H1 (cell line): ENCODE measurements at places on chromosomes 11 and 22. TPM values are rescaled to one million over a fixed set of nuclear protein-coding genes. Genes with fewer than 3 reads are reported as not detected.

DNA sequence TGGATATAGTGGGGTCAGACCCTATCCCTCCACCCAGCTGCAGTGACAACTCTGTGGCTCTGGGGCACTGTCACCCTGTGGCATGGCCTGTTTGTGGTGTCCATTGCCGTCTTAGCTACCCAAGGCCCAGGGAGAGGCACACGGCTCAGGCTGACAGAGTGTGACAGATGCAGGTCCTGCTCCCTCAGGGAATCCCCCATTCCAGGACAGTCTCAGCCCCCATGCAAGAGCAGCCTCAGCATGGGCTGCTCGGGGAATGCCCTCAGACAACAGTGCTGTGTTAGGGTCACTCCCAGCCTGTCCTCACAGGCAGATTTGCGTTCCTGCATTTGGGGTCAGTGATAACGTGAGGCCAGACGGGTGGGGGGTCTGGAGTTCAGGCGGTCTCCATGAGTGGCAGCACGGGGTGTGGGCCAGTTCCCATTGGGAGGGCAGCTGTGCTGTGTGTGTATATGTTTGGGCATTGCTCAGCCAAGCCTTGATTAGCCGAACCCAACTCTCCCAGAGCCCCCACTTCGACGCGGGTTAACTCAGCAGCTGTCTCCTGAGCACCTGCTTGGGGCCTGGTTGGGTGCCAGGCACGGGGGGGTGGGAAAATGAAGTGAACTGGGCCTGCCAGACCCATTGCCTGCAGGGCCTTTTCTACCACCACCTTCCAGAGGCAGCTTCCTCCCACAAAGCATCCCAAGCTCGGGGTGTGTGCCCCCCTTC is 5.3 kb upstream of the KCNQ1OT1 start:
- no peak for DNase-seq

GRCh38 chr11:35166369-35167360 is 27.7 kb downstream of the CD44 start:
- DNase-seq, result no peak

- DNase-seq, result no peak
Measured at GRCh38 chr11:64157631-64158394, 8.1 kb downstream of the MACROD1 start.

Gene OR10D3
- total RNA-seq, result not detected in 2 replicates

Gene OR8A1
- not detected in 2 replicates for total RNA-seq

GRCh38 chr22:30426388-30427353 is 1.1 kb downstream of the MTFP1 start:
- DNase-seq, result peak; percentile 91

GRCh38 chr22:37568448-37569008 is 8.2 kb downstream of the CDC42EP1 start:
- no peak for DNase-seq

DNA sequence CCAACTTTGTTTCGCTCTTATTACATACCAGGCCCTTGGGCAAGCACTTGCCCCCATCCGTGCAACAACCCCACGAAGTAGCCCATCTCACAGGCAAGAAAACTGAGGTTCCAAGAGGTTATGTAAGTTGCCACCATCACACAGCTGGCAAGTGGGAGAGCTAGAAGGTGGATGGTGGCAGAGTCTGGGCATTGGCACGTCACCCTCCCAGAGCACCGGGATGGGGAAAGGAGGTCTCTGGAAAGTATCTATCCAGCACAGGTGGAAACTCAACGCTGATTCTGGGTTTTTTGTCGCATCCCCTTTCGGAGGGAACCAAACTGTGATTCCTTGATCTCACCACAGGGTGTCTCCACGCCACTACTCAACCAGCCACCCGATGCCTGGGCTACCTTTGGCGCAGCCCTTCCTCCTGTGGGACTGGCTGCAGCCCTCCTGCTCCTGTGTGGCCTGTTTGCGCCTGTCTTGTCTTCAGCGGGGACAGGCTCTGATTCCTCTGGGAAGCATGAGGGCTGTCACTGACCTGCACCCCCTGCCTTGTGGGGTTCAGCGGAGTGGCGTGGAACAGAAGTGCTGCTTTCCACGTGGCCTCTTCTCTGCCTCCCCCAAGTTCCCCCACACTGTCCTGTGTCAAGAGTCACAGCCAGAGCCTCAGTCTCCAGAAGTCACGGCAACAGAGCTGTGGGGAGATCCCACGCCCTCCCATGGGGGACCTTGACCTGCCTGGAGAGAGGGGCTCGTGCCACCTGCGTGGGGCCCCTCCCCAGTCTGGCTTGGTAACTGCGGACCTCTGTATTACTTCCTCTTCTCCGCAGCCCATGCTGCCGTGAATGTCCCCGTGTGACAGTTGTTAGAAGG is 34.4 kb upstream of the TRIM29 start:
- peak; percentile 79 for DNase-seq

GRCh38 chr11:80625563-80625962 is 1184.7 kb upstream of the TENM4 start:
- DNase-seq, result no peak

- DNase-seq, result no peak
Measured at GRCh38 chr11:110991661-110992355, 253.7 kb upstream of the POU2AF2 start.

- no peak for DNase-seq
Measured at GRCh38 chr11:5196731-5197130, 3.8 kb downstream of the OR51V1 start.

DNA sequence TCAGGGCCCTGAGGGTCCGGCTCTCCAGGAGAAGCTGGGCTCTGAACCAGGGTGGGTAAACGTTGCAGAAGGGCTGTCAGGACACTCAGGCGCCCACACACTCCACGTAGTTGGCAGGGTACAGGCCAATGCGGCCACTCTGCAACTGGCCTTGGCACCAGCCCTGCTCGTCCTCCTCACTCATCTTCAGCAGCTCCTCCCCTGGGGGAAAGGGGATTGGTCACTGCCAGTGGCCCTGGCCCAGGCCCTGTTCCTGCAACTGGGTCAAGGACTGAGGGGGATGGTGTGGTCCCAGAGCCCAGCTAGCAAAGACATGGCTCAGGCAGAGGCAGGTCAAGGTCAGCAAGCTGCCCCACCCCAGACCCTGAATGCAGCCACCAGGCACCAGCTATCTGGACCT is 1.2 kb upstream of the ARFGAP2 start:
- DNase-seq, result no peak

DNA sequence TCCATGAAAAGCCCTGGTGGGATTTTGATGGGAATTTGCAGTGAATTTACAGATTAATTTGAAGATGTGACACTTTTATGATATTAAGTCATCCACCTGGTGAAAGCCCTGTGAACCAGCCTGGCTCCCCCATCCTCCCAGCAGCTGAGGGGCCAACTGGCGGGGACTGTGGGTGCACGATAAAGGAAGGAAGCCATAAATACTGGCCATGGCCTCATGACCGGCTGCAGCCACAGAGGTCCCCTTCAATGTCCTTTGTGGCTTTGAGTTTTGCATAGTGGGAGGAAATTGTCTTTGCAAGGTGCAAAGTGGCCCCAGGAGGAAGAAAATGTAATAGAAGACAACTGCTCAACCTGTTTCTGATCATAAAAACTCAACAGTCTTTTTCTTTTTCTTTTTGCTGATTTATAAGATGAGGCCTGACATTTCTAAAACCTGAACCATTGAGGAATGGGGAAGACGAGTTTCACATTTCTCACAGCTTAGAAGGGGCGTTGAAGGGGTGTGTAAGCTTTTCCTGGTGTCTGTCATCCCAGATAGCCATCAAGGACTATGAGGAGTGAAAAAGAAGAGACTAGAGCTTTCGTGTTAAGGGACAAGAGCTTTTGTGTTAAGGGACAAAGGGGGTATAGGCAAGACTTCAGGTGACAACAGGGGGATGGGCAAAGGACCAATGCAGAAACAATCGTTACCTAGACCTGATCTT is 6.3 kb upstream of the NDUFV1 start:
- no peak for DNase-seq

Gene AMPD3
- 5.2 and 6.3 TPM in 2 replicates for total RNA-seq

DNA sequence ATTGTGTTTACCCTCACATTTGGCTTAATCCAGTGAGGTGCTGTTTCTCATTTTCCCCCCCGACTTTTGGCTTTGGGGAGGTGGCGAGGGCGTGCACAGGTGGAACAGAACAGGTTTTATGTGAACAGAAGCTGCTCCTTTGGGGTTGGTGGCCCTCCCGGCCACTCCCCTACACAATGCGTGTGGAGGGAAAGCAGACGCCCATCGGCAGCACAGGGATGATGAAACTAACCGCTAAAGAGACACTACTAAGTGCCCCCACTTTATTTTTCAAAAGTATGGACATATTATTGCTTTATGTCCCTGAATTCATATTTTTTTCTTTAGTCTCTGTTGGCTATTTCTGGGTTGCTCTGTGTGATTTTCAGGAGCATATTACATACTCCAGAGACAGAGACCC is 160.9 kb downstream of the ENTHD1 start:
- no peak for DNase-seq

Gene TMEM121B
- 6.7 and 6.9 TPM in 2 replicates for total RNA-seq

Gene APOA5
- total RNA-seq, result 0.15 and 0.21 TPM in 2 replicates

- no peak for DNase-seq
Measured at GRCh38 chr11:34614344-34615104, 6.4 kb upstream of the EHF start.

- no peak for DNase-seq
Measured at GRCh38 chr11:932435-932834, 6.8 kb downstream of the AP2A2 start.

GRCh38 chr11:105407101-105407500 is 202.8 kb upstream of the GRIA4 start:
- DNase-seq, result no peak

DNA sequence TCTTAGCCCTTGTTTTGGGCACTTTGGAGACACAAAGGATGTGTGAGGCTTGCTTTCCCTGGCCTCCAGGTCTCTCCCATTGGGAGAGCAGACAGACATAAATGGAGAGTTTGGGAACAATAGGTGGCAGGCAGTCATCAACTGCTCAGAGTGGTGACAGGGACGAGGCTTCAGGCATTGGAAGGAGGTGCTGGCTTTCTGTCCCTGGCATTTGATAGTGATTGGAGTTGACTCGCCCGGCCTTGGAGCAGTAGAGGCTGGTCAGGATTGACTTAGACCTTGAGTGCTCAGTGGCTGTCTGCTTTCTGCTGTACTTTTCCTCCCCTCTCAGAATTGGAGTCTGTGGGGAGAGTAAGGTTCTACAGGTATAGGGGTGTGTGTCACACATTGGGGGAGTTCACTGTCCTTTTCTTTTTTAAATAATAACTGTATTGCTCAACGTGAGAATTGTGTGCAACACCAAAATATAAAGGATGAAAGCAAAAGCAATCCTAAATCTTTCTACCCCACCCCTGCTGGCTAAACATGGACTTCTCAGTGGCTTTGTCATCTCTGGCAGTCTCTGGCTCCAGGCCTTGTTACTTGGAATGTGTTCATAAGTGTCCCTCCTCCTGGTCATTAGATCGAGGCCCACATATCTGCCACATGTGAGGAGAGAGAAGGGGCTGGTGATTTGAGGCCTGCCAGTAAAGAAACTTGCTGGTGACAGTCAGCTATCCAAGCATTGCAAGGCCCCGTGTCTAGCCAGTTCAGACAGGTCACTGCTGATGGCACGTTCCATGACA is 21.1 kb downstream of the SHISA8 start:
- DNase-seq, result no peak

Gene MFNG
- total RNA-seq, result 1.7 and 1.8 TPM in 2 replicates

Gene OR52B4
- total RNA-seq, result not detected in 2 replicates
